ENCODE measurements at places on chromosomes 6 and 20.

DNA sequence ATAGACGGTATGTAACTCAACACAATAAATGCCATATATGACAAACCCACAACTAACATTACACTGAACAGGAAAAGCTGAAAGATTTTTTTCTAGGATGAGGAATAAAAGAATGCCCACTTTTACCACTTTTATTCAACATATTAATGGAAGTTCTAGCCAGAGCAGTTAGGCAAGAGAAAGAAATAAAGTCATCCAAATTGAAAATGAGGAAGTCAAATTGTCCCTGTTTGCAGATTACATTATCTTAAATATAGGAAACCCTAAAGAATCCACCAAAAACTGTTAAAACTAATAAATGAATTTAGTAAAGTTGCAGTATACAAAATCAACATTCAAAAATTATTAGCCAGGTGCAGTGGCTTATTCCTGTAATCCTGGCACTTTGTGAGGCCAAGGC, 24.6 kb upstream of the ADGB start:
- DNase-seq = no peak

DNA sequence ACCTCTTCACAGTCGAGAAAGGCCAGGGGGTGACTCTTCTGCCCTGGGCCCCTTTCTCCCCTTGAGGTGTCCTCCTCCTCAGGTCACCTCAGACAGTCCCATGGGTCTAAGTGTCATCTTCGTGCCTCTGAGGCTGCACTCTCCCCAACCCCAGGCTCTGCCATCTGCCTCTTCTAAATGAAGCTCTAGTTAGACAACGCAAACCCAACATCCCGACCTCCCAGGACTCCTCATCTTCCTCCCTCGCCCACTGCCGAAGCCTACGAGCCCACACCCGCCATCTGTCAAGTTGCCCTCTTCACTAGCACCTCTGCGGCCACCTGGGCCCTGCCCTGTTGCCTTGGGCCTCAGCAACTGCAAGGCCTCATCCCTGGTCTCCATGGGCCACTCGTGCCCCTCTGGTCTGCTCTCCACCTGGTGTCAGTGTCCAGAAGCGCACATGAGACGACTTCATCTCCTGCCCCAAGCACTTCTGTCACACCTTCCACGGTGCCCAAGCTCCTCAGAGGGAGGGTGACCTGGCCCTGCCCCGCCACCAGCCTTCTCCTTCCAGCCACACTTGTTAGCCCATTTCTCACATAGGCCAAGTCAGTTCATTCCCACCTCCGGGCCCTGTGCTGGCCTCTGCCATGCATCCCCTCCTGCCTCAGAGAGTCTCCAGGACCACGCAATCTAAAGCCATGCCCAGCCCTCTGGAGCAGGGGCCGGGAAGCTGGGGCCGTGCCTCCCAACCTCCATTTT, 53.8 kb downstream of the RRBP1 start:
- DNase-seq = no peak

- no peak for DNase-seq
These were observed 60.6 kb upstream of the NCOA3 start for GRCh38 chr20:47440857-47441773.

GRCh38 chr20:59205044-59205443, 41.4 kb downstream of the ZNF831 start:
- DNase-seq = no peak

- no peak for DNase-seq
These were observed 72.7 kb upstream of the TCF21 start for GRCh38 chr6:133816171-133816570.

- DNase-seq = no peak
These were observed 52.5 kb upstream of the CCN2 start for GRCh38 chr6:132003516-132004178.

- DNase-seq = no peak
These were observed 154.7 kb downstream of the AIG1 start for GRCh38 chr6:143215363-143215762.

- DNase-seq = no peak
These were observed 40.4 kb downstream of the ESF1 start for GRCh38 chr20:13744352-13744751.

- DNase-seq = no peak
These were observed 294.7 kb downstream of the FARS2 start for GRCh38 chr6:5556011-5556410.

GRCh38 chr6:162019349-162019748, 708.2 kb downstream of the PRKN start:
- no peak for DNase-seq
